GM12864 (cell line): ENCODE measurements at places on chromosomes 1 and 21.

GRCh38 chr1:35717911-35718476 lies 690 bp downstream of the C1orf216 start:
- no peak for DNase-seq

- DNase-seq: no peak
These were observed 8.7 kb upstream of the CD34 start for GRCh38 chr1:207919523-207920170.

- no peak for DNase-seq
These were observed 17.9 kb upstream of the THEM5 start for GRCh38 chr1:151871284-151872030.

DNA sequence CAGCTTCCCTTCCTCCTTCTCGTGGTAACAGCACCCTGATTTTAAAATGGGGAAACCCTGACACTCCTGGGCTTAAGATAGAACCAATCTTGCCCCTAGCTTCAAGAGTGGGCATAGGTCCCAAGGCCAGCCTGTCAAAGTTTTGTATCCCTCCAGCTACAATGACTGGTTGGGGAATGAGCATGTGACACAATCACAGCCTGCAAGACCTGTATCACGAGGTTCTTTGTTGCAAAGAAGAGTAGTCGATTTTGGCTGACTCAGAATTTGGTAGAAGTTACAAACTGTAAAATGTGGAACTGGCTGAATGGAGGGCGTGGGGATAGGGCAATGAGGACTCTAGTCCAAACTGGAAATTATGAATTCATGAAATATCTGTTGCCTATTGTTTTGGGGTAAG lies 18.7 kb downstream of the CTSK start:
- no peak for DNase-seq

DNA sequence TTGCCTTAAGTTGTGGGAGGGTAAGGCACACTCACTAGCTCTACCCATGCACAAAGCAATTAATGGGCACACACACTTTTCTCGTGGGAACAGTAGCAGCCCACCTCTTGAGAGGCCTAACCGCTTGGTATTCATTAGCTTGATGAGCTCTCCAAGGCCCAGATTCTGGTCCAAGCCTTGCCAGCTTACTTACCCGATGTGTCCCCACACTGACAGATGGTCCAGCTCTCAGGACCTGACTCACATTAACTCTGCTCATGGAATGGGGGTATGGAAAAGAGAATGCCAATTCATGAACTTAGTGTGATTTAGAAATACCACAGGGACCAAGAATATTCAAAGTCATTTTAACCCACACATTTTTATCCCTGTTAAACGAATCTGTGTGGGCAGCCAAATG lies 106.8 kb upstream of the CACHD1 start:
- no peak for DNase-seq

DNA sequence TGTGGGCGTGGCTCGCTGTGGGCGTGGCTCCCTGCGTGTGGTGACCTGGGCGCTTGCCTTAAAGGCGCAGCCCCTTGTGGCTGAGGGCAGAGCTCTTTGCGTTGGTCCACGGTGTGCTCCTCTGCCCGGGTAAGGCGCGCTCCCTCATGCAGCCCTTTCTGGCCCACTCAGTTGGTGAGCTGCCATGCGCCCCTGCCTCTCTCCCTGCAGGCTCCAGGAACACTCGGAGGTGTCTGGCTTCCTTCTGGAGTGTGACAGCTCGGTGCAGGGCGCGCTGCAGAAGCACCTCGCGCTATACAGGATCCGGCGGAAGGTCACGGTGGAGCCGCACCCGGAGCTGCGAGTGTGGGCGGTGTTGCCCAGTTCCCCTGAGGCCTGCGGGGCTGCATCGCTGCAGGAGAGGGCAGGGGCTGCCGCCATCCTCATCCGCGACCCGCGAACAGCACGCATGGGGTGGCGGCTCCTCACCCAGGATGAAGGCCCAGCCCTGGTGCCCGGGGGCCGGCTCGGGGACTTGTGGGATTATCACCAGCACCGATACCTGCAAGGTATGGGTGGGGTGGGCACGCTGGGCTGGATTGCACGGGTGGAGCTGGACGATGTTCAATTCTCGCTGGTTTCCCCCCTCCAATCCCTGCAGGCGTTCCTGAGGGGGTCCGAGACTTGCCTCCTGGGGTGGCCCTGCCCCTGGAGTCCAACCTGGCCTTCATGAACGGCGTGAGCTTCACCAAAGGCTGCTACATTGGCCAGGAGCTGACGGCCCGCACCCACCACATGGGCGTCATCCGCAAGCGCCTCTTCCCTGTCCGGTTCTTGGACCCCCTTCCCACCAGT lies 9.1 kb downstream of the IBA57 start:
- DNase-seq: no peak
